ENCODE measurements at places on chromosomes 5 and 9.

DNA sequence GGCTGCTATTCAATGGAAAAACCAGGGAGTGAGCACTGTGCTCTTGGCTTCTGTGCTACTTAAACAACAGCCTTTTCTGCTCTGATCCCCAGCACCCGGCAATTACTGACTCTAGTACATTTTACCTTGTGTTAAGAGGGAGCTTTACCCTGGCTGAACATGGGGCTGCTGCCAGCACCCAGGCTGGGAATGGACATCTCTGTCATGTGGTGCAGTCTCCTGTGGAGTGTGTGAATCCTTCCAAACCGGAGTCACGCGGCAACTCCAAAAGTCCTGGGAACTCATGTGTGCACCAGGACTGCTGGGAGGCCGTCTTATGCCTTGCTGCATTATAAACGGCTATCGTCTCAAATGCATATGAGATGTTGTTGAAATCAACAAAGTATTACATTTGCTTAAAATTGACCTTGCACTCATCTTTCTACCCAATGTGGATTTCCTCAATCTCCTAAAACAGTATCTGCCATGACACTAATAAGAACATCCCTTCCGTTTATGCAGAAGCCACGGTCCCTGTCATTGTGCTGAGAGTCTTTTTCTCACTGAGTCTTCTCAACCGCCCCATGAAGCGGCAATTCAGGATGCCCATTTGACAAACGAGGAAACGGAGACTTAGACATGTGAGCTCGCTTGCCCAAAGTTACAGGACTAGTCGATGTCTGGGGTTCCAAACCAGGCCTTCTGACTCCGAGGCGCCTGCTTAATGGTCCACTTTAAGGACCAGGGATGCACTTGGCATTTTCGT is 884 bp upstream of the GSN start:
- no peak for DNase-seq

- DNase-seq, result peak; percentile 71
These were observed 174.9 kb downstream of the ROR2 start for GRCh38 chr9:91775011-91775707.

DNA sequence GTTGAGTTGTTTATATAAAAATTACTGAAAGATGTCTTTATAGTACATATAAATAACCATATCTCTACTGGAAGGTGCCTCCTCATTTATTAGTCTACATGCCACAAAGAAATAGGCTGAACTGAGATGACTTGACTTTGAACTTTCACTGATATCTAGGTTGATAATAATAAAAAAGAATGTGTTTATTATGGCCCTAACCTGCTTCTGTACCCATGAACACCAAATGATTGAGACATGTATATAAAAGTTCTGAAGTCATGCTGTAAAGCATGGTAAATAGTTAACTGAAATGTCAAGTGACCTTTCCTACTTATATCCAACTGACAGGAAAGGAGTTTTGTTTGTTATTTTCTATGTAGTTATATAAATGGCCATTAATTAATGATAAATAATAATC is 33.2 kb upstream of the GRAMD2B start:
- no peak for DNase-seq

- no peak for DNase-seq
These were observed 37.2 kb downstream of the RXRA start for GRCh38 chr9:134363450-134363849.

GRCh38 chr5:127867022-127867783 is 164.0 kb downstream of the CCDC192 start:
- DNase-seq, result no peak

All from Right ventricle myocardium superior (tissue), 1 donor.